ENCODE measurements at places on chromosomes 1 and 21.

DNA sequence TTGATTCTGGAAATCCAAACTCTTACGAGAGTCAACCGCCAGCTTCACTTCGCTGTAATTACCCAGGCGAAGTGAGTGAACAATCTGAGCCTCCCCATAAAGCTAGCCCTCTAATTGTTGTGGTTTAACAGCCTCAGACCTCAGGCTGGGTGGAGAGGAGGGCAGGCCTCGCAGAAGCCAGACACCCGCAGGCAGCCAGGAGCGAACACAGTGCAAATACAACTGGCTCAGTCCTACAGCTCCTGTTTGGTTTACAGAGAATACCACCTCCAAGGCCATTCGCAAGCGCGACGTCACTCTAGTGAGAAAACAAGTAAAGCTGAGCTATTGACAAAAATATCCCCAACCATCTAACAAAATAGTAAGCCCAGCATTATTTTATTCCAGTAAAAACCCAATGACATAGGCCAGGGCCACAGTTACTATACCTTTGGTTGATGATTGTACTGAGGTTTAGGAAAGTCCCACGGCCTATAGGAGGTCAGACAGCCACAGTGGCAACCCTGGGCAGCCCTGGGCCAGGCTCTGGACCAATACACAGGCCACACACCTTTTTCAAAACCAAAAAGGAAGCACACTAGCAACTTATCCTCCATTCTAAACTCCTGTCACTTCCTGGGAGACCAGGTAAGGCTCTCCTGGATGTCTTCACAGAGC lies 163.3 kb downstream of the ETS2 start:
- peak; percentile 74 for DNase-seq

DNA sequence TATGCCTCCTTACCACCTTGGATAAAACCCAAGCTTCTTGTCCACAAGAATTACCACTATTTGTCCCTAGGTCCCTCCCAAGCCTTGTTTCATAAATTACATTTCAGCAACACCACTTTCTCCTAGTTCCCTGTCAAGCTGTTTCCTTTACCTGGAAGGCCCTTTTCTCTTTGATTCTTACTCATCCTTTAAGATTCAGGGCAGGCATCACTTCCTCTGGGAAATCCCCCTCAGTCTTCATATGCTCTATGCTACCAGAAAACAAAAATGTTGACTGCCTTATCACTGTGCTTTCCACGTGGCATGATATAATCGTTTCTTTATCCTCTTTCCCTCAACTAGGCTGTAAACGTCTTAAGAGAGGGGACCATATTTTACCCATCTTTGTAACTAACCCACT lies 102.7 kb downstream of the LYST start:
- DNase-seq, result no peak

GRCh38 chr1:151940541-151940940 lies 31.2 kb upstream of the THEM4 start:
- DNase-seq, result no peak

DNA sequence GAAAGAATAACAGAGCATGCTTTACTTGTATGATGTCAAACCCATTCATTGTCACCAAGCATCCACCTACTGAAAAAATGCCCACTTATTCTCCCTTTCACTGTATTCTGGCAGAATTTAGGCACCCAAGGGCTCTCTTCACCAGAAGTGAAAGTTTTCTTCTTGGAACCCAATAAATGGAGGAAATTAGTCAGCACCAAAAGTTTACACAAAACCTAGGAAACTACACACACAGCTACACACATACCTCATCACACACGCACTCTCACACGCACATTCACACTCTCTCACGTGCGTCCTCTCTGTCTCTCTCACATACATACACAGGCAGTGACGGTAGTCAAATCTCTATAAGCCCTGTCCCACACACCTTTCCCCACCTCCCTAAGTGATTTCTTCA lies 37.6 kb downstream of the MCOLN2 start:
- DNase-seq, result no peak
